ENCODE measurements at places on chromosomes 4 and X.

DNA sequence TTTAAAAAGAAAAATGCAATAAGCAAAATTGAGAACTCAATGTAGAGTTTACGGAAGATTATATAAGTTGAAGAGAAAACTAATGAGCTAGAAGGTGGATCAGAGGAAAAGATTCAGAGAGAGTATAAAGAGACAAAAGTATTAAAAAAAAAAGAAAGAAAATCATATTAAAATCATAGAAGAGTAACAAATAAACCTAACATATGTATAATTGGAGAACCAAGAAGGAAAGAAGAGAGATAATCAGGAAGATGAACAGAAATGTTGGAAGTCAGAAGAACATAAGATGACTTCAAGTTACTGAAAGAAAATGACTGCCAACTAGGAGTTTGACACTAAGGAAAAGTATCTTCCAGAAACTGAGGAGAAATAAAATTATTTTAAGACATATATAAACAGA is 34.3 kb upstream of the ANTXR2 start:
- no peak for DNase-seq

GRCh38 chr4:6755088-6755753 is 27.3 kb upstream of the KIAA0232 start:
- DNase-seq: no peak

DNA sequence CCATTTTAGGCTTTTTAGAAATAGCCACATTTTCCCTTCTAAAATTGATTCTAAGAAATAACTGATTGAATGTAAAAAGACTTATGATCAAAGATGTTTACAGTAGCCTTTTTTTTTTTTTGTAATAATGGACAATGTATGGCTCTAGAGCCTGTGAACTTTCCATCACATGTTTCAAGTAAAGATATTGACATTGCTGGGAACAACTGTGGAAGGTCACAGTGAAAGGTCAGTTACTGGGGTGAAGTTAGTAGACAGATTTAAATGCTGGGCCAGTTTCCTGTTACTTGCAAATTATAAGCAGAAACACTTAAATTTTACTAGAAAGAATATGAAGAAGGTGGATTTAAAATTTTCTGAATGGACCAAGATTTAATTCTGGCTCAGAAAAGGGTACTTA is 18.4 kb downstream of the PAGE2 start:
- DNase-seq: no peak

DNA sequence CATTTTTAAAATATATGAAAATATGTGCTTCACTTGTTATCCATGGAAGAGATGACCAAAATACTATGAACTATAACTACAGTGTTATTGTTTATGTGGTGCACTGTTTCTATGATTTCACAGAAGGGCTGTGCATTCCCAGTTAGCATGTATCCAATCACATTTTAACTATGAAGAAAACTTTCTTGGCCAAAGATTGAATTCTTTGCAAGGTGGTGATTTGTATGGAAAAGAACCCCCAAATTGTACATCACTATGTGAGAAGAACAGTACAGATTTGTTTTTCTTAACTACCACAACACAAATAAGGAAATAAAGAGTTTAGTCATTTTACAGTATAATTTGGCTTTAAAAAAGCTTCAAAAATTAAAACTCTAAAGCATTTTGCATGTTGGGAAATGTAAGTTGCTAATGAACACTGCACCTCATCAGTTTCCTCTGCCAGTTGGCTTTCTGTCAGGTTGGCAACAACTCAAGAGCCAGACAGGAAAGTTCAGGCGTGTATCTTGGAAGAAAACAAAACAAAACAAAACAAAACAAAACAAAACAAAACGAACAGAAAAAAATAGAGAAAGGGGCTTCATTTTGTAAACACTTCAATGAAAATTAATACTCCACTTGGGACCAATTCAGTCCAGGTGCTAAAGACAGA is 237.0 kb downstream of the SCFD2 start:
- no peak for DNase-seq

- no peak for DNase-seq
These were observed 161.2 kb upstream of the FRG1 start for GRCh38 chr4:189779281-189779980.

GRCh38 chr4:73998040-73999011 is at the start of gene CXCL5:
Gene CXCL5, minus strand, starts transcription at chr4:73998677. Its CDS starts 96 bp downstream, at chr4:73998581.
- no peak for DNase-seq

DNA sequence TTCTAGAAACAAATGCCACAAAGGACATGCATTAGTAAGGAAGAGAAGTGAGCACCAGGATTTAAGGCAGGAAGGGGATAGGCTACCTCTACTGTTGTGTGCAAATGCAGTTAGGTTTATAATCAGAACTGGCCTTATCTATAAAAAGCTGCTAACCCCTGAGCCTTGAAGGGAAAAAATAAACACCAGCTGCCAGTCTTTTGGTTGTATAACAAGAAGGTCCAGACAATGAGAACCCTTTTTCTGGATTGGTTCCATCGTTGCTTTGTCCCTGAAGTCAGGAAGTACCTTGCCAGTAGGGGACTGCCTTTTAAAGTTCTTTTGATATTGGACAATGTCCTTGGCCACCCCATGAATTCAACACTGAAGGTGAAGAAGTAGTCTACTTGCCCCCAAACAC is 126.7 kb upstream of the OTUD4 start:
- DNase-seq: no peak

DNA sequence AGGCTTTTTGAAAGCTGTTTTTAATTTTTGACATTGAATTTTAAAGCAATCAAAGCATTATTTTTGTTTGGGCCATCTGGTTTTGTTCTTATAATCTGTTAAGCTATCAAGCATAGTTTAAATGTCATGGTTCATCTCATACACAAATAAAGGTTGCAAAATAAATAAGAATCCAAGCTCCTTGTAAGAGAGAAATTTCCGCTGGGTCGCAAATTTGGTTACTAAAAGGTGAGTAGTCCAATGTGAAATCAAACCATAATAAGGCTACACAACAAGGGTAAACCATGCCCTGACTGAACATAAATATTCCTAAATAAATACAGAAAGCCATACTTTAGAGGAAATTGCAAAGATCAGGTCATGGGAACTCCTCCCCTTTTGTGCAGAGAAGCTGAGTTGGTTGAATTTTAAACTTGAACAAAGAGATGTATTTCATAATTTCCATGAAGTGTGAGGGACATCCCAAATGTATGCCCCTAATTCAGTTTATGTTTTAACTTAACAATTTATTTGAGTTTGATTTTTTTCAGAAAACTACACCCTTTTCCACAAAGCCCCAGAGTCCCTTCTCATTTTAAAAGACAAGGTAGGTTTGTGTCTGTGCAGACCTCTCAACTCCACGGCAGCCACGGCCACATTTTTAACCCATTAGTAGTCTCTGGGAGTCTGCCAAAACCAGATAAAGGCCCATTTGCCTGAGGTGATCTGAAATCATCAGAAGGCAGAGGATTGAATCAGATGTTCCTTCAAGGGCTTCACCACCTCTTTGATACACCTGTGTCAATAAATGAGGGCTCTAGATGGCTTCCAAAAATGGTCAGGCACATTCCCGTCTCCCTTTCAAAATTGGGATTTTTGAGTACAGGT is 85.2 kb downstream of the PLAC1 start:
- no peak for DNase-seq

DNA sequence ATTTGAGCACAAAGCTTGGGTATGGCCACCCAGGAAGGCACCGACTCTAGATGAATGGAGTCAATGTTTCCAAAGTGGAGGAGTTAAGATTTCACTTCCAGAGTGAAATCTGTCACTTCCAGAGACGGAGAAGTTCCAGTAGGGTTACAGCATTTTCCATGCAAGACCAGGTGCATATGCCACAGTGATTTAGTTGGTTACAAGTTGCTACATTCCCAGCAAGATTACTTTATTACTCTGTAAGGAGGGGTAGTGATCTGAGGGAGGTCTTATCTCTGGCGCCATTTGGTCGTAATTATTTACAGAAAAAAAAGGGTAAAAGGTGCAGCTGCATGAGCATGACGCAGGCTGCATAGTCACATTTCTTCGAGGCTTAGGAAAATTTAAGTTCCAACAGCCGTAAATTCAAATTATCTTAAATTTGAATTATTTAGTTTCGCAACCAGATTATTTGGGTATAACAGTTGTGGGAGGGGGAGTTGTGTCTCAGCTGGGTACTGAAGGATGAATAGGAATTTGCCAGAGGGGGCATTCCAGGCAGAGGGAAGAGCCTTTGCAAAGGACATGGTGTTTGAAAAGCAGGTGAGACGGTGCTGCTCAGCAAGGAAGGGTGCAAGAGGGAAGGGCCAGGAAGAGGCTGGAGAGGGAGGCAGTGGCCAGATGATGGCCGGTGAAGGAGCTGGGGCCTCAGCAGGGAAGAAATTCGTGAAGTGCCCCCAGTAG is 17.4 kb upstream of the AFAP1 start:
- no peak for DNase-seq

DNA sequence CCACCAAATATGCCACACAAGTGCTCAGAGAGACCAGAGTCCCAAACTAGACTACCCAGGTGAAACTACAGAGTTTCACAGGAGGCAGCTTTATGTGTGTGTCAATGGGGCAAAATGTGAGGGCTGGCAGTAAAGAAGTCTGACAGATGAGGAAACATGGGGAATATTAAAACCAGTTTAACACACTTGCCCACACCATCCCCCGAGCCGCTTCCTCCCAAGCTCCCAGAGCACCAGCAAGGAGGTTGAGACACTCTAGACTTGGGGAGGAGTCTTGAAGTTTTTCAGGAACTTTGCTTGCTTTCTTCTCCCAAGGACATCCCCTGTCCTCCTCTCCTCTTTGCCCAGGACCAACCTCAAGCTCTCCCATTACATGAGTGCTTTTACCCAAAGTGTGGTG is 94.7 kb upstream of the SPRY1 start:
- DNase-seq: no peak

DNA sequence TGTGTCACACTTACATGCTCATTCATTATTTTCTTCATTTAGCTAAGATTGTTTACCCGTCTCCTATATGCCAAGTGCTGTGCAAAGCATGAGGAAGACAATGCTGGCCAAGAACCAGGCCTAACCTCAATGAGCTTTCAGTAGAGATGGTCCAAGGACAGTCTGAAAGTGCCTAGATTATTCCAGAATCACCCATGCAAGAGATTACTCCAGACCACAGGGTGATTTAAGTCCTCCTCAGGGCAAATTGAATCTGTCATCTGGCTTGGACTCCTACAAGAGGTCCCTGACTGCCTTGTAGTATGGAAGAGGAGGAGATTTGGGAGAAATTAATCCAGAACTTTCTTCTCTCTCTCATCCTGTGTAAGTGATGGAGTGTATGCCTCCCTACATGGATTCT is 99.4 kb upstream of the NDP start:
- no peak for DNase-seq

DNA sequence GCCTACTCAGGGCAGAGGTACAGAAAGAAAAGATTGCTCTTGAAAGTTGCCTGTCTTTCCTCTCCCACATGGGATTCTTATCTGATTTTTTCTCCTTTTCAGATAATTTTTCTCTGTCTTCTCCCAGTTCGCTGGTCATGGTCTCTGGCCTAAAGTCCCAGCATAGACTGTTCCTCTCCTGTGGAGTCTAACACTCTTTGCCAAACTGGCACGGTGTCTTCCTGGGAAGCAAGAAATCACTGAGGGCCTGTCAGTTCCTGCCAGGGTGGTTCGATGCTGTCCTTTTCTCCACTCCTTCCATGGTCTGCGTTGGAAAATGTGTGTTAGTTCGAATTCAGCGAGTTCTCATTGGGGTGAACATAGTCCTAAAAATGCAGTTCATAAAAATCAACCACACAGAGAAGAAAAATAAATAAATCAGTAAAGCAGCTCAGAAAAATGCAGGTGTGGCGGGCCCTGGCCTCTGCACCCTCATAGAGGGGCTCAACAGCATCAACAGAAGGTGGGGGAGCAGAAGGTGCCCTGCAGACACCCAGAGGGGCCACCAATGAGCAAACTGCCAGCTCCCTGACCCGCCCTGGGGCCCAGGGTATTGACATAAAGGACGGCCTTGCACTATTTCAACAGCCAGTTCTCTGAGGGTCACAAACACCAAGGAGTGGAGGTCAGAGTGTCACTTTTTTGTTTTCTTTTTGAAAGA is 2.1 kb downstream of the RGN start:
- no peak for DNase-seq

- no peak for DNase-seq
These were observed 614.0 kb upstream of the LCORL start for GRCh38 chr4:18635531-18635930.

GRCh38 chr4:25694466-25694865 is 38.8 kb downstream of the SLC34A2 start:
- no peak for DNase-seq

DNA sequence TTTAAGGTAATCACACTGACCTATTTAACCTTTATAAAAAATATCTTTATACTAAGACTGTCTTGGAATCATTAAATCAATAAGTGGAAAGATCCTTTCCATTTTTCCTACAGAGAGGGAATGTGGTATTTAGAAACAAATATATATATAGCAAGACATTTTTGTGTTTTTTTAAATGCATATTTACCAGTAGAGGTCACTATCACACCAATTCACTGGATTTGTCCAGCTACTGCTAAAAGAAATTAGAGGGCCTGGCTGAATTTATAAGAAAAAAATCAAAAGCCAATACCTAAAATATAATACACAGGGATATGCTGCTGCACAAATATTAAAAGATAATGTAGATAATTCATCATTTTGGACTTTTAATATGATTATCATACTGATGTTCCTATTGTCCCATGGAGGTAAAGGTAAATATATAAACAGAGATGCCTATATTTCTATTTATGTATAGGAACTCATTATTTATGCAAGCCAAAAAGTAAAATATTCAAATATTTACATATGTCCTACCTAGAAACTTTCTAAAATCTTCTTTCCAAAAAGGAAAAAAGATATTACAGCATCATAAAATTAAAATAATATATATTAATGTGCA is 69.5 kb downstream of the PDE5A start:
- DNase-seq: peak; percentile 15

- DNase-seq: no peak
These were observed 168.5 kb upstream of the TEX13C start for GRCh38 chrX:125151146-125151545.

- DNase-seq: no peak
These were observed 117.1 kb upstream of the DKK2 start for GRCh38 chr4:107153228-107153627.

- DNase-seq: no peak
These were observed 277.6 kb upstream of the ZC4H2 start for GRCh38 chrX:65253817-65254216.

- no peak for DNase-seq
These were observed 37.1 kb upstream of the AMOT start for GRCh38 chrX:112877771-112878173.

DNA sequence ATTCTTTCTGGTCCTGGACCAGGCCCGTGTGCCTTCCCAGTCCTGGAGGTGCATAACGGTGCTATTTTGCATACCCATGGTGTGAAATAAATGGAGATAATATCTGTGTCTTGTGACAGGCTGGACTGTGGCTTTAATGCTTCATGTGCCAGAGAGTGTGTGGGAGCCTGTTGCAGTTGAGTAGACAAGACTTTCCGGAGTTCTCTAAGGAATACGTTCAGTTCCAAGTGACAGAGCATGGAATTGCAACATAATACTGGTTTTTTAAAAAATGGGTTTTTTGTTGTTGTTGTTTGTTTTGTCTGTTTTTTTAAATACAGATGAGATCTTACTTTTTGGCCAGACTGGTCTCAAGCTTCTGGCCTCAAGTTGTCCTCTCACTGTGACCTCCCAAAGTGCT is 74.0 kb downstream of the HPRT1 start:
- DNase-seq: no peak

All from CD4-positive, alpha-beta T cell treated with Interferon alpha-2 for 1 hour (primary cell).